Iris pigment epithelial cell (primary cell): ENCODE measurements at places on chromosomes 12 and 14.

GRCh38 chr12:115451780-115452736 lies 768.1 kb upstream of the TBX3 start:
- DNase-seq, result peak; percentile 17

- no peak for DNase-seq
Observed at GRCh38 chr12:85277900-85278597, 2.0 kb upstream of the ALX1 start.

DNA sequence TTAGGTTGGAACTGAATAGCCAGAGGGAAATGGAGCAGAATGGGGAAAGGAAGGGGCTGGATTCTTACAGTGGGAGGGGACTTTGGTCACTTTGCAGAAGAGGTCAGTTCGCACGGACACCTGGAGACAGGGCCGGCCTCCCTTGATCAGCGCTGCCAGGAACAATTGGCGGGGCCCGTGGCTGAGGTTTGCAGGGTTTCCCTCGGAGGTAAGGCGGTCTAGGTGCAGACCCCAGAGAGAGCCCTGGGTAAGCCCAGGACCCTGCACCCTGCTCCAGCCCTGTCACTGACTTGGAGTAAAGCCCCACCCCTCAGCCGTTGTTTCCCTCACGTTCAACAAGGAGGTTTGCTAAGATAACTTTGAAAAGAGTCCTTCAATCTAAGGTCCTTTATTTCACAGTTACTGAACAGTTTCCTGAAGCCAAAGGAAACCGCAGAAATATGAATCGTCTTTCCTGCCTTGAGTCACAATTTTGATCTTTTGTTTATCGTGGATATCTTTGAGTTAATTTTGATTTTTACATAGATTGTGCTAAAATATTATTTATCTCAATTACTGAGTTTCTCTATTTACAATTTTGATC lies 231.4 kb upstream of the RTL1 start:
- peak; percentile 16 for DNase-seq

DNA sequence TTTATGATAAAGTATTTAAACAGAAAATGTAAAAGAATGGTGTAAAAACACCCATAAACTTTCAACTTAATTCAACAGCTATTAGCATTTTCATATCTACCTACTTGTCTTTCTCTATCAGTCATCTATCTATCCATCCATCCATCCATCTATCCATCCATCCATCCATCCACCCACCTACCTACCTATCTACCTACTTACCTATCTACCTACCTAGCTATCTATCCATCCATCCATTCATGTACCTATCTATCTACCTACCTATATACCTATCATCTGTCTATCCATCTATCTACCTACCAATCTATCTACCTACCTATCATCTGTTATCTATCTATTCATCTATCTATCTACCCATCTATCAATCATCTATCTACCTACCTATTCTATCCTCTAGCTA lies 8.5 kb downstream of the NOS1 start:
- no peak for DNase-seq

DNA sequence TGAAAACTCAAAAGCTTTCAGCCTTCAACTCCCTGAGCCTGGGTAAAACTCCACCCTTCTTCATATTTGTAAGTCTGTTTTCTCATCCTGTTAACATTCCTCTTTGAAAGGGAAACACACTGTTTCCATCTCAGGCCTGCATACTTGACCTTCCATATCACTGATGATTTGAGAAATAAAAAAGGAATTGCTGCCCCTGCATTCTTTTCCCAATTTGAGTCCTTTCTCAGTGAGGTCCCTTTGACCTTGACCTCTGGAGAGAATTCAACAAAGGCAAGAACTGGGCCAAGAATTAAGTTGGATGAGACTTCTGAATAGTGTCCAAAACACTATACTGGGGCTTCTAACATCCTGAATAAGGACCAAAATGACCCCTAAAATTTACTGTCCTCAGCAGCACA lies 108.0 kb downstream of the AEBP2 start:
- peak; percentile 58 for DNase-seq

GRCh38 chr14:50619569-50620141 lies 48.5 kb downstream of the SAV1 start:
- peak; percentile 51 for DNase-seq

DNA sequence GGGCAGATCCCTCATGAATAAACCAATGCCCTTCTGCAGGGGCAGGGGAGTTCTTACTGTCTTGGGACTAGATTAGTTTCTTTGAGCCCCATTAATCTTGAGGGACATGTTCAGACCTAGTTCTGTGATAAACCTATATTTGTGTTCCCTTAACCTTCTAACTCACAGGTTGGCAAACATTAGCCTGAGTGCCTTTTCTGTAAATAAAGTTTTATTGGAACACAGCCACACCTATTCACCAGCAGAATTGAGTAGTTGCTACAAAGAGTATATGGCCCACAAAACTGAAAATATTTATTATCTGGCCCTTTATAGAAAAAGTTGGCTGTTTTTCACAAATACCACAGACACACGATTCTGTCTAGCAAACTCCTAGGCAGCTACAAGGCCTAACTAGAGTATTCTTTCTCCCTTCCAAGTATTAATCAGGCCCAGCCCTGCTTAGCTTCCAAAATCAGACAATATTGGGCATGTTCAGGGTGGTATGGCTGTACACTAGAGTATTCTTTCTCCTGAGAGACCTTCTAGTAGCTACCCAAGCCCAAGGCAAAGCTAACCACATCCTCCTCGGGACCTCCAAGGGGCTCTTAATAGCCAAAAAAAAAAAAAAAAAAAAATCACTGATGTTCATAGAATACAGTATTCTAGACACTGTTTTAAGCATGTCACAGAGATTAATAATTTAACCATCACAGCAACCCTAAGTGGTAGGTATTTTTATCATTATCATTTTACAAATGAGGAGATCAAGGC lies 199.3 kb upstream of the PWP1 start:
- DNase-seq, result no peak

DNA sequence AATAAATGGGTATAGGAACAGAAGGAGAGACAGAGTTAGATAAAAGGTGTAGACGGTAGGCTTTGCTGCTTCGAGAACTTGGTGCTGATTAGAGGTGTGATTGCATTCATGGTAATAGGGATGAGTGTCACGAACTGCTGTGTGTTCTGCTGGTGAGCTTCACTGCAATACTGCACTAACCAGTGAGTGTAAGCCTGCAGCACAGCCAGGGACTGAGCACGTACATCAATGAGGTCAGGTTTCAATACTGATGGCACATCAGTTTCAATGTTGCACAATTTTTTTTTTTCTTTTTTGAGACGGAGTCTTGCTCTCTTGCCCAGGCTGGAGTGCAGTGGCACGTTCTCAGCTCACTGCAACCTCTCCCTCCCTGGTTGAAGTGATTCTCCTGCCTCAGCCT lies 24.9 kb upstream of the EDDM3A start:
- DNase-seq, result no peak

DNA sequence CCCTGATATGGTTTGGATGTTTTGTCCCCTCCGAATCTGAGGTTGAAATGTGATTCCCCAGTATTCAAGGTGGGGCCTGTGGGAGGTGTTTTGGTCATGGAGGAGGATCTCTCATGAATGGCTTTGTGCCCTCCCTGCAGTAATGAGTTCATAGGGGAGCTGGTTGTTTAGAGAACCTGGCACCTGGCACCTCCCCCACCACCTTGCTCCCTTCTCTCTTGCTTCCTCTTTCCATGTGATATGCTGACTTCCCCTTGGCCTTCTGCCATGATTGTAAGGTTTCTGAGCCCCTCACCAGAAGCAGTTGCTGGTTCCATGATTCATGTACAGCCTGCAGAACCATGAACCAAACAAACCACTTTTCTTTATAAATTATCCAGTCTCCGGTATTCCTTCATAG lies 32.6 kb downstream of the CD163L1 start:
- no peak for DNase-seq

GRCh38 chr12:18224745-18225144 lies 36.6 kb upstream of the PIK3C2G start:
- peak; percentile 22 for DNase-seq

DNA sequence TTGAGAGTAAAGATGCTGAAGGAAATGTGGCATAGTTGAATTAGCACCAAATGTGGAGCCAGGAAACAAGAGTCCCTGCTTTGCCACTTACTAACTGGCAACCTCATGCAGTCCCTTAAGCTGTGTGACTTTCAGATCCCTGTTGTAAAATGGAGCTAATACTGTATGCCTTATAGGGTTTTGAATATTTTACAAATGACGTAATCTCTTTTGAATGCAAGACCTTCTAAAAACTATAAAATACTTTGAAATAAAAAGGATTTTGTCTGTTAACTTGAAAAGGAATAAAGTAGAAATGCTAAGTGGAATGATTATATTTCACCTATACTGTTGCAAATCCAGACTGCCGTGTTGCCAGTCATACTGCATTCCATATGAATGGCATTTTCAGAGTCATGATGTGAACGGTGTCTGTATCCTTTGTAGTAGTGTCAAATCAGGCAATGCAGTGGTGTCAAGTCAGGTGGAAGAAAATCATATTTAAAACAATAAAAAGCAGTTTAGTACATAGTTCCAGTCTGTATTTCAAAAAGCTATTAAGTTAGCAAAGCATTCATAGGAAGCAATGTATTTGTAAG lies 21.3 kb downstream of the KCNA5 start:
- no peak for DNase-seq

DNA sequence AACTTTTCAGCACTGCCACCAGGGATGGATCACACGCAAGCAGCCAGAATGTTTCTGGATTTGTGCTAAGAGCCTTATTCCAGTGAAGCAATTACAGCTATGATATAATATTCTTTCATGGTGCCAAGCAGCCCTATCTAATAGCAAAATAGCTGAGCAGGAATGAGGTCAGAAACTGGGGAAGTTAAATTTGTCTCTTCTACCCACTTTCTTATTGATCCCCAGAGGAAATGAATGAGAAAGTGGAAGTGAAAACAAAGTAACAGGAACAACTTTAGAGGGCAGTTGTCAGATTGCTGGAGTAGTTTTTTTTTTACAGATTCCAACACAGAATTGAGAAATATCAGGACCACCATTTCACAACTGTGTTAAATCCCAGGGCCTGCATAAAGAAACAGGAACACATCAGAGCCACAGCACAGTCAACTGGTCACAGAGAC lies 44.8 kb downstream of the GCH1 start:
- no peak for DNase-seq

DNA sequence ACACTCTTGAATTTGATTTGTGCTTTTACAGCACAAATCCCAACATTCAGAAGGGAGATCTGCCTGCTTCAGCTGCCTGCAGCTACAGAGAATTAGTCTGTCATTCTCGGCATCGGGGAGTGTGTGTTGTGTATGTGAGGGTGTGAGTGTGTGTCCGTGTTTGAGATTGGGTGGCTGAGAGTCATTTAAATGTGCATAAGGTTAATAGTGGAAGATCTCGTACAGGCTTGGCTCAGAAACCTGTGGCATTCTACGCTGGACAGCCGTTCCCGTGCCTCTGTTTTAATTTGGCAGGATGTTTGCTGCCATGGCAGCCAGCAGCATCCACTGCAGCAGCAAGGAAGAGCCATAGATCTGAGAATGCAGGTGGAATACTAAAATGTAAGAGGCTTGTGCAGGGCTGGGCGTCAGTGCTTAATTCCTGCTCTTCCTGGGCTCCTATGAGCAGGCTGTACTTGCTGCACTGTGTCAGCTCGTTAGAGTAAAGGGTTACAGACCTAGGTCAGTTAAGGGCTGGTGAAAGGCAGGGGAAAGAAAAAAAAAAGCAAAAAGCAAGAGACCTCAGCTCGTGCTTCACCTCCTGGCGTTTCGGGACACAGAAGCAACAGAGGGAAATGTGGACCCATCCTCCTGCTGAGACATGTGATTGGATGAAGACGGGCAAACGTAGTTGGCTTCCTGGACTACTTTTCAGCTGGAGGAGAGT lies 205.4 kb downstream of the NAV3 start:
- DNase-seq, result peak; percentile 26

DNA sequence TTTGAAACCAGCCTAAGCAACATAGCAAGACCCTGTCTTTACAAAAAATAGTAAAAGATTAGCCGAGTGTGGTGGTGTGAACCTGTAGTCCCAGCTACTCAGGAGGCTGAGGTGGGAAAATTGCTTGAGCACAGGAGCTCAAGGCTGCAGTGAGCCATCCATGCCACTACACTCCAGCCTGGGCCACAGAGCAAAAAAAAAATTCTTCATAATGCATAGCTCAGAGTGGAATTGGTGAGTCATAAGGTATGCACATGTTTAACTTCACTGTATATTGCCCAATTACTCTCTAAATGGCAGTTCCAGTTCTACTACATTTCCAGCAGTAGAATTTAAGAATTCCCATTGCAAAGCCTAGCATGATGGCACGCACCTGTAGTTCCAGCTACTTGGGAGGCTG lies 26.8 kb upstream of the CLIP1 start:
- DNase-seq, result peak; percentile 95

DNA sequence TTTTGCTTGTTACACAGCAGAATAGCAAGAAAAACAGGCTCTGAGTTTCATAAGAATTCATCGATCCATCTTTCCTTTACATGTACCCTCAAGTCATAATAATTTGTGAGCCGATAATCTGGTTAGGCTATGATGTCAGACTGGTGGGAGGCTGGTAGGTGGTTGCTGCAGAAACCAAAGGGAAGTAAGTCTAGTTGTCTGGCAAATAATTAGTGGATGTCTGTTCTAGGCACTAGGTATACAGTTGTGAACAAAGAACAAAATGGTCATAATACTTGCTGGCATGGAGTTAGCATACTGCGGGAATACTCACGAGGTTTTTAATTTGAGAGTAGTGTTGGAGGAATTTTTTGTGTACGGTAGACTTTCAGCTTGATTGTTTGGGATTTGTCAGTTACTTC lies 8.8 kb downstream of the SUSD6 start:
- no peak for DNase-seq

- no peak for DNase-seq
Observed at GRCh38 chr12:89514751-89515150, 9.8 kb downstream of the GALNT4 start.

- DNase-seq, result no peak
Observed at GRCh38 chr12:93980711-93981110, 167.7 kb upstream of the PLXNC1 start.

GRCh38 chr12:9977916-9978315 lies 6.7 kb downstream of the CLEC12A start:
- DNase-seq, result peak; percentile 8

DNA sequence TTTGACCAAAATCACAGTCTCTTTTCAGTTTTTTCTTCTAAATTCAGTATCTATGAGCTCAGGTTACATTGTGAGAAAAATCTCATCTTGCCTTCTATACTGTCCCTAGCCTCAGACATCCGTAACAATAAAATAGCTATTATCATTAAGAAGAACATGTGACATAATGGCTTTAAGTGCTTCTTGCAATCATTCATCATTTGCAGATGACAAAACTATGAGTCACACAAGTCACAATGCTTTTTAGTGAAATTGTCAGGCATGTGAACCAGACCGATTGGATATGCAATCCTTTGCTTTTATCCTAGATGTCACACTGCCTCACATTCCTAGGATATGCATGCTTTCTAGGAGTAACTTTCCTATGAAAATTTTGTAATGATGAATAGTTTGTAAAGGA lies 313.1 kb downstream of the SLC6A15 start:
- peak; percentile 20 for DNase-seq

DNA sequence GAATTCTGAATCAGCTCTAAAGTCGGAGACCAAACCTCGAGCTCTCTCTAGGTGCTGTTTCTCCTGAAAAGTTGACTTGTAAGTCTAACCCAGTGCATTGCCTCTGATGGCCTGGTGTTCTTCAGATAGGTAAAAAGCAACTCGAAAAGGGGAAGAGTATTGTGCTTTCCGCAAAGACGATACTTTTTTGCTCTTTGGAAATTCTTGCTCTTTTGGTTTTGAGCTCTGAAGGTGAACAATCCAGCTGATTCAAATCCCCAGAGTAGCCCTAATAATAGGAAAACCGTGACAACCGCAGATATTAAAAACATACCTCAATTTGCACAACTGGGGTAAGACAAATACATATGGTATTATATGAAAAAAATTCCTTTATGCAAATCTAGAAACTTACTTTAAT lies 447.4 kb downstream of the RAD51B start:
- no peak for DNase-seq
